Myocyte (in vitro differentiated cells): ENCODE measurements at places on chromosomes 7 and 10. TPM values are rescaled to one million over a fixed set of nuclear protein-coding genes. Genes with fewer than 3 reads are reported as not detected.

Gene BTBD16
- 1.2 TPM in 1 of 2 replicates, not detected in the other for total RNA-seq

Gene HTRA1
- total RNA-seq: 1,617 and 1,959 TPM in 2 replicates

DNA sequence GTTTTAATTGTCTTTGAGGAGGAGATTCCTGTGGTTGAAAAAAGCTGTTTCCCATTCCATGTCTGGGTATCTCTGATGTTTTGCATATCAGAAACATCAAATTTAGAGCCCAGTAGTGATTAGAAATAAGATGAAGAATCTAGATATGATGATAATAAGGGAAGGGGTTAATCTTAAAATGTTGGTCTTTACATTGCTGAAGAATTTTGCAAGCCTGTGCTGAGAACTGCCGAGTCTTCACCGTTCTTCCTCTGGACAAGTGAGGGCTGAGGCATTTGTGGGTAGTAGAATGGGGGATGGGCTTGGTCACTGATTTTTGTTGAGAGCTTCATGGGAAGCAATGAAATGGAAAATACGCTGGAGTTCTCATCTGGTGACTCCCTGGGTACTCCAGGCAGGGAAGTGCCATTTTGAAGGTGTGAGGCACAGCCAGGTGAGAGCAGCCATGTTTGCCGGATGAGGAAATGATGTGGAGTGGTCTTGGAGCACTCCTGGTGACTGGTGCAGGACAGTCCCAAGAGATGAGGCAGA, 10.2 kb downstream of the TCF7L2 start:
- peak; percentile 25 for DNase-seq

Gene ZSCAN21
- total RNA-seq: 25.2 and 27.2 TPM in 2 replicates

GRCh38 chr10:88154596-88155250, 291.3 kb downstream of the PTEN start:
- no peak for DNase-seq

- DNase-seq: no peak
These were observed 61.8 kb upstream of the SLC35B4 start for GRCh38 chr7:134378562-134378961.

DNA sequence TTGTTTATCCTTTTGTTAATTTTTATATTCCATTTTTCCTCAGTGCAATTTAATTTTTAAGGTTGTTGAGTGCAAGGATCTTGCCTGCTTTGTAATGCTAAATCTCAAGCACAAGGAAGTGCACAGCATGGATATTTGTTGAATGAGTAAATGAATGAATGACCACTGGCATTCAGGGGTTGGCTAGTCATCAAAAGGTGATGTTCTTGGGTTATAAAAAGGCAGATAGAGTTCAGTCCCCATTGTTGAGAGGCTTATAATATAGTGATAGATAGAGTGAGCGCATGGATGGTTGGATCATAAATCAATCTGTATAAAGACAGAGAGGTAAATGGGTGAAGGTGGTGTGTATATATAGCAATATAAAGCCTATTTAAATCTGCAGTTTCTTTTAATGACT, 193.2 kb upstream of the KLF6 start:
- no peak for DNase-seq

DNA sequence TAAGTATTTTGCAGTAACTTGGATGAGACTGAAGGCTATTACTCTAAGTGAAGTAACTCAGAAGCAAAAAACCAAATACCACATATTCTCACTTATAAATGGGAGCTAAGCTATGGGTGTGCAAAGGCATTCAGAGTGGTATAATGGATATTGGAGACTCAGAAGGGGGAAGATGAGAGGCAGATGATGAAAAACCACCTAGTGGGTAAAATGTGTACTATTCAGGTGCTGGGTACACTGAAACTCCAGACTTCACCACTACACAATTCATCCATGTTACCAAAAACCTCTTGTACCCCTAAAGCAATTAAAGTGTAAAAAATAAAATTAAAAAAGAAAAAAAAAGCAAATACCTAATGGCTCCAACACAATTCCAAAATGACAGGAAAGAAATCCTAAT, 351.7 kb downstream of the NXPH1 start:
- no peak for DNase-seq

DNA sequence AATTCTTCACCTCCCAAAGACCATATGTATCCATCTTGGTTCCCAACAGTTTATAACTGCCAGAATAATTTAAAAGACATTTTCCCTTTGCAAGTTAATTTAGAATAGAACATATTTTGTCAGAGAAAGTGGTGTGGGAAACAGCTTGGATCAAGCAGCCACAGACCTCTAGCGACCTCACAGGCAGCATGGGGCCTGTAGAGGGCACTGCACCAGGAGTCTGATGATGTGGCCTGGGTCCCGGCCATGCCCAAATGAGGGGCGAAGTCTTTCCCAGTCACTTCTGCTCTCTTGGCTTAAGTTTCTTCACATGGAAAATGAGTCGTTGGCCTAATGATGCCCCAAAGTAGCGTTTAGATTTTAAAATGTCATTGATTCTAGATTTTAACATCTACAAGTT, 243.2 kb downstream of the SDK1 start:
- no peak for DNase-seq

DNA sequence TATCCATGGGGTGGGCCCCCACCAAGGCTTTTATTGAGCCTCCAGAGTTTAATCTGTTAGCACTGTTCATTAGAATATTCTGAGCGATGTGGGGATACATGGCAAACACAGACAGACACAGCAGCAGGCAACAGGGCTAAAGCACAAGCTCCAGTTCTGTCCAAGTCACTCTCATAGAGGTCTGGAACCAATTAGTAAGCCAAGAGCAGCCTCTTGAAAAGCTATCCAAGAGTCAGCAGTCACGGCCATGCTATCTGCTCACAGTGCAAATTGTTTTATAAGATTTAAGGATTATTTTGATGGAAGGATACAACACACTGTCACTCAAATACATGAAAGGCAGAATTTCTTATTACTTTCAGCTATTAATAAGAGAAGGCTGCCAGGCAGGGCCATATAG, 86.4 kb upstream of the DGKB start:
- DNase-seq: no peak

Gene ACBD7
- 0.35 and 0.42 TPM in 2 replicates for total RNA-seq

GRCh38 chr7:22429386-22429785, 70.6 kb downstream of the STEAP1B start:
- no peak for DNase-seq

DNA sequence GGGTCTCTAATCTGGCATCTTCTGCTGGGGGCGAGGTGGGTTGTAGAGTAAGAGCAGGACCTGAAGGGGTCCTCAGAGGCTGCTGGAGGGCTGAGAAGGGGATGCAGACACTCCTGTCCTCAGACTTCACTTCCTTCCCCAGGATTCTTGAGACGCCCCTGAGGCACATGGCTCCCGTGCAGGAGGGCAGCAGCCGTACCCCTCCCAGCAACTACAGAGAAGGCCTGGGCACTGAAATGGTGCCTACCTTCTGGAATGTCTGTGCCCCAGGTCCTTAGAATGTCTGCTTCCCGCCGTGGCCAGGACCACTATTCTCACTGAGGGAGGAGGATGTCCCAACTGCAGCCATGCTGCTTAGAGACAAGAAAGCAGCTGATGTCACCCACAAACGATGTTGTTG, 52.0 kb downstream of the VWA2 start:
- DNase-seq: no peak

- peak; percentile 34 for DNase-seq
These were observed 99.6 kb upstream of the GLCCI1 start for GRCh38 chr7:7869036-7869435.

DNA sequence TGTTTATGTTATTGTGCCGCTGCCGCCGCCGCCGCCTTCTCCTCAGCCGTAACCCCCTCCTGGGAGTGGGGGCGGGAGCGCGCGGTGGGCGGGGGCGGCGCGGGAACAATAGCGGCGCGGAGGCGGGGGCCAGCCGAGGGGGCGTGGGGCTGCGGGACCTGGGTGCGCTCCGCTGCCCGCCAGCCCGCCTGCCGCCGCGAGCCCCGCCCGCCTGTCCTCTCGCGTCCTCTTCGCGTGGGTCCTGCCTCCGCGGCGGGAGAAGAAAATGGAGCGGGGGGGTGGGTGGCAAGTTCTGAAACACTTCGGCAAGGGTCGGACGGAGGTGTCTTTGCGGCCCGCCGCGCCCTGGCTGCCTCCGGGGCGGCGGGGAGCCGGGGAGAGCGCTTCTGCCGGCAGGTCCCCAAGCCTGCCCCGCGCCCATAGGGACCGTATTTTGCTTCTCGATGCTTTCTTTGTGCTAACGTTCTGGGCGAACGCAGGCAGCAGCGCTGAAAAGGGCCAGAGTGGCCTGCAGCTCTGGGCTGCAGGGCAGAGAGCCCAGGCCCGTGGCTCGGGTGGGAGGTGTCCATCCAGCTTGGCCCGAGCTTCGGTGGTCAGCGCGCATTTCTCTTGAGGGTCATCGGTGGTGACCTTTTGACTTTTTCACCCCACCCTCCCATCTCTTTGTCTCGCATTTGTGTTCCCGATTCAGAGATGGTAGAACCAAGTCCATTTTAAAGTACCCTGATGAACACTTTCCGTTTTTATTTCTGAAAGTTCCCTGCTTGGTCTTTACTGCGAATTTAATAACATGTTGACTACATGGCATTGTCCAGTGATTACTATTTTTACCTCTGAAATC, 613 bp downstream of the MAPK8 start:
- DNase-seq: peak; percentile 58

DNA sequence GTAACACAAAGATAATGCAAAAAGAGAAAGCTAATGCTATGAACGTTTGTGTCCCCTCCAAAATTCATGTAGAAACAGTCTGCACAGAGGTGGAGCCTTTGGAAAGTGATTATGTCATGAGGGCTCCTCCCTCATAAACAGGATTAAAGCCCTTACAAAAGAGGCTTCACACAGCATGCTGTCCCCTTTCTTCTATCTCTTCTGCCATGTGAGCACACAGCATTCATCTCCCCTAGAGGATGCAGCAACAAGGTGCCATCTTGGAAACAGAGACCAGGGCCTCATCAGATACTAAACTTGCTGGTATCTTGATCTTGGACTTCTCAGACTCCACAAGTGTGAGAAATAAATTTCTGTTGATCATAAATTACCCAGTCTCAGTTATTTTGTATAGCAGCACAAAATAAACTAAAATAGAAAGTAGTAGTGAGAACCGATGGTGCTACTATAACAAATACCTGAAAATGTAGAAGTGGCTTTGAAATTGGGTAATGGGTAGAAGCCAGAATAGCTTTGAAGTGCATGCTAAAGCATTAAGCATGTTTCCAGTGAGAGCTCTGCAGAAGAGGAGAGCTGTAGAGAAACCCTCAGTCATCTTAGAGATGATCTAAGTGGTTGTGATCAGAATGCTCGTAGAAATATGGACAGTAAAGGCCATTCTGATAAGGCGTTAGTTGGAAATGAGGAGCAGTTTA, 108.7 kb downstream of the DNAJC1 start:
- DNase-seq: no peak

Gene SDK1
- 1.9 and 2.8 TPM in 2 replicates for total RNA-seq

Gene A1CF
- total RNA-seq: not detected in 2 replicates

Gene THAP5
- 49.5 and 59.0 TPM in 2 replicates for total RNA-seq

DNA sequence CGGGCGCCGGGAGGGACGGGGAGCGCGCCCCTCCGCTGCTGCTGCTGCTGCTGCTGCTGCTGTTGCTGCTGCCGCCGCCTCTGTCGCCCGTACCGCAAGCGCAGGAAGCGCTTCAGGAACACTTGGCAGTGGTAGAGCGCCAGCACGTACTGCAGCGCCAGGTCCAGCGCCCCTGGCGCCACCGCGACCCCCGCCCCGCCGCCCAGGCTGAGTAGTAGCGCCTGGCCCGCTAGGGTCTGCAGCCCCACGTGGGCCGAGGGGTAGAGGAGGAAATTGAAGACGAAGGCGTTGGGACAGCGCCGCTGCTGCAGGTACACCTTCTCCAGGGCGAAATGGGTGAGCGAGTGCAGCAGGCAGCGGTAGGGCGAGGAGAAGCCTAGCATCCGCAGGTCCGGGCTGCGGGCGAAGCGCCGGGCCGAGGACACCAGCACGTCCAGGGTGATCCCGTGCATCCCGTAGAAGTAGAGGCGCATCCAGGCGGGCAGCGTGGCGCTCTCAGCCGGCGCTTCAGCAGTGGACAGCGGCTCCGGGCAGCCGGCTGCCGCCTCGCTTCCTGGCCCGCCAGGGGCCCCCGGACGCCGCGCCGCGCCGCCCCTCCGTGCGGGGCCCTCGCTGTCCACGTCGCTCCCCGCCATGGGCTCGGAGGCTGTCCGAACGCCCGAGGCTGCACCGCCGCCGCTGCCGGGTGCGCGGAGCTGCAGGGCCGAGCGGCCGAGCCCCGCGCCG, at the start of gene TMEM229A:
Gene TMEM229A (minus strand): TSS at position 699 of the 726 bp plus-strand sequence. CDS start 64 bp downstream, at position 635.
- peak; percentile 11 for DNase-seq

GRCh38 chr7:18831419-18831818, 286.0 kb downstream of the TWIST1 start:
- no peak for DNase-seq

DNA sequence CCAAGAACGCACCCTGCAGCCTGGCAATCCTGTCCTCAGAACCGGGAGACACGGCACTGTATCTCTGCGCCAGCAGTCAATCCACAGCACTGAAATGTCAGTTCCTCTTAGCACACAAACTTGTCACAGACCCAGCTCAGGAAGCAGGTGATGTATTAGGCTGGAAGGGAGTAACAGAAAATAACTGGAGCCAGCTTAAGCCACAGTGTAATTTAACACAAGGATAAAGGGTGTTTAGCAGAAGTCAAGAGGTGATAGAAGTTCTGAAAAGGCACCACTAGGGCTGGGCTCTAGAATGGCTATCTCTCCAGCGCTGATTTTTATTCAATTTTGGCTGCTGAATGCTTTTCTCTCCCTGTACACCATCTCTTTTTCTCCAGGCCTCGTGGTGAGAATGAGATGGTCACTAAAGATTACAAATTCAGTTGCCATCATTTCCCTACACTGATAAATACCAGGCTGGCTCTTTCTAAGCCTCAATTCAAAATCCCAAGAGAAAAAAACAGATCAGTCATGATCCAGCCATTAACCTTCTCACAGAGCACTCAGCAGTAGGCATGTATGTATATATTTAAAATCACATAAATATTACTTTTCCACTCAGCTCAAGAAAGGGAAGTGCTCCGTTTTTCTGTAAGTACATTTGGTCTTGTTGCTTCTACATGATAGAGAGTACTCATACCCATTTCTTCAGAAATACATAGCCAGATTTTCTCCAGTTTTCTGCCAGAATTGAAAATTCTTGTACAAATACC, 102.7 kb upstream of the PRSS1 start:
- no peak for DNase-seq

DNA sequence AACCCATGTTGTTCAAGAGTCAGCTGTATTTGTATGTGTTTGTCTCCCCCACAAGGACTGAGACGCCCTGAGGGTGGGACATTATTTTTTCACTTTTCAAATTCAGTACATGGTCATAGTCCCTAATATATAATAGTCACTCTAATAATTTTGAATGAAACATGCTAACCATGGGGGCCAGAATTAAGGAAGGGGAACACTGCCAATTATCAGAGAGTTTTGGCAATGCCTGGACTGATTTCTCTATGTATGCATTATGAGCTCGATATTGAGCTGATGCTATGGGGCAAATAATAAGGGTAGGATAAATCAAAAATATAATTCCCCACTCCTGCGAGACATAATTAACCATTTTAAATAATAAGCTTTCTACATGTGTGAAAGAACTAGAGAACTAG, 87.4 kb downstream of the CPED1 start:
- no peak for DNase-seq
